ENCODE measurements at places on chromosomes 6 and 20.

DNA sequence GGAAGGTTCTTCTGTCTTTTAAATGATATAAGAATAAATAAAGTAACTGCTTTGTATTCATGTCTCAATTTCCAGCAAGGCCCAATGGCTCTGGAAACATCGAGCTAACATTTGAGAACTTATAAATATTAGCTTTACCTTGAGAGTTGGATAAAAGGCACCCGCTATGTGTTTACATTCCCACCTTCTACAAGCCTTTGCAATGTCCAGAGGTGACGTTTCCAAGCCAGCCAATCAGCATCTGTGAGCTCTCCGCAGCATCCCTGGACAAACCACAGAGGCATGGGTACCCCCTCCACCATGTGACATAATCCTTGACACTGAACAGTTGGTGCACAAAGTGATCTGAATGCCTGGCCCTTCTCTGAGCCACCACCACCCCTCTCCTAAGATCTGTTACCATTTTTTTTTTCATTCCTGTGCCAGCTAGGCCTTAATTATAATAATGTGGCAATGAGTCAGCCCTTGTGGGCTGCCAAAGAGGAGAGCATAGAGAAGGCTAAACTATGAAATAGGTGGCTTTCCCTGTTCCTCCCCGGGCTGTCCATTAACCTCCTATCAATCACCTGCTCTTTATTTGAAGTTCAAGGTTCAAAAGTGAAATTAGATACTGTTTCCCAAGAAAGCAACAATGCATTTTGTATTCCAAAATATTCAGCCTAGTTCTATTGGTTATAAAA lies 4.1 kb downstream of the CBLN4 start:
- DNase-seq: no peak

- no peak for DNase-seq
Measured at GRCh38 chr20:62366370-62367135, 559 bp downstream of the LAMA5 start.

DNA sequence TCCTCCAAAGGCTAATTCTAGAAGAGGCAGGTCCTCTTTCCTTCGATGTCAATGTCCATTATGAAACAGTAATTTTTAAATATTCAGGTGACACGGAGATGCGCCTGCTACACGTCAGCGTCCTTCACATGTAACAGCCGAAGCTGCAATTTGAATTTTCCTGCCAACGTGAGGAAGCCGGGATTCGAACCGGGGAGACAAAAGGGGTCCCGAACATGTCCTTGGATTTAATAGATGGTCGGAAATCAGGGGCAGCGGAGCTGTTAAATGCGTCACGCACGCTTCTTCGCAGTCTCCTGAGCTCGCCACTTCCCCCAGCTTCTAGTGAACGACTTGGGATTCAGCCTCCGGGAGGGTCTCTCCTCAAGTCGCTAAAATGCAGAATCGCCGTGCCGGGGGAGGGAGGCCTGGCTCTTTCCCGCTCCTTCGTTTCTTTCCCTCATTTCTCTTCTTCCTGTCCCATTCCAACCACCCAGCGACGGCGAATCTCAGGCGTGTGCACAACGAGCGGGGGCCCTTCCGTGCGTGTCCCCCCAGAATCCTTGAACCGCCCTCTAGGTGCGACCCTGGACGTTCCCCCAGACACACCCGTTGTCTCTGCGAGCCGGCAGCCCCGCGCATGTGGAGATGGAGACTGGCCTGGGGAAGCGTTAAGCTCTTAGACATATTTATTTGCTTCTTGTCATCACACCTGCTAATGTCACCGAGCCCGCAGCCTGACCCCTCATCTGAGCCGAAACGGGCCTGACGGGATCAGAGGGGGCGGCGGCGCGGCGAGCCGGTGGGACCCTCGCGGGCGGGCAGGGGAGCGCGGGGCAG lies 1.3 kb upstream of the FOXC1 start:
- DNase-seq: no peak

GRCh38 chr6:26295691-26296555 lies 69.1 kb upstream of the BTN3A2 start:
- DNase-seq: no peak

Data from activated T-cell treated with anti-CD3 and anti-CD28 coated beads for 24 hours (primary cell).